ENCODE measurements at places on chromosomes 3 and 15.

GRCh38 chr3:4987538-4988296 is 8.5 kb downstream of the BHLHE40 start:
- DNase-seq = no peak

DNA sequence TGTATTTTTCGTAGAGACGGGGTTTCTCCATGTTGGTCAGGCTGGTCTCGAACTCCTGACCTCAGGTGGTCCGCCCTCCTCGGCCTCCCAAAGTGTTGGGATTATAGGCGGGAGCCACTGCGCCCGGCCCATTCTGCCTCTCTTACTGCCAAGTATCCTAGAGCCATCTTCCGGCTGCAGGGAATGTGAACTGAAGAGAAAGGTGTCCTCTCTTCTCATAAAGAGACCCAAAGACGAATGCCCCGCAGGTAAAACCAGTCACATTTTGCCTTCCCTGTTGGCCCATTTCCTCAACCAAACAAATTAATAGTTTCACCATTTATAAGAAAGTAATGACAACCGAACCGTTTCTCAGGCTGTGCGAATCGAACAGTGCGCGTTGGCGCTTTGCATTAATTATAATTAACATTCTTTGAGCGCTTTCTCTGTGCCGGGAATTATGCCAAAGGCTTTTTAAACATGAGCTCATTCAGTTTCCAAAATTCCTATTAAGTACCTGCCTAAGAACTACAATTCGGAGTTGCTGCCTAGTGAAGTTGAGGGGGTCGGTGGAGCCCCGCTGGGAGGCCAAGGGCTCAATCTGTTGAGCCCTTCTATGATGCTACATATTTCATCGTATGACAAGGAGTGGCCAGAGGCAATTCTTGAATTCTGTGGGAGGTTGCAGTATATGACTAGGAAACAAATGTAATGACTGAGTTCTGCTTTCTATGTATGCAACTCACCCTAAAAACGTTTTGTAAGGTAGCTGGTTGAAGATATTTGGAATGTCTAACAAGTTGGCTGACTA is 819 bp upstream of the RPL24 start:
- DNase-seq = no peak

DNA sequence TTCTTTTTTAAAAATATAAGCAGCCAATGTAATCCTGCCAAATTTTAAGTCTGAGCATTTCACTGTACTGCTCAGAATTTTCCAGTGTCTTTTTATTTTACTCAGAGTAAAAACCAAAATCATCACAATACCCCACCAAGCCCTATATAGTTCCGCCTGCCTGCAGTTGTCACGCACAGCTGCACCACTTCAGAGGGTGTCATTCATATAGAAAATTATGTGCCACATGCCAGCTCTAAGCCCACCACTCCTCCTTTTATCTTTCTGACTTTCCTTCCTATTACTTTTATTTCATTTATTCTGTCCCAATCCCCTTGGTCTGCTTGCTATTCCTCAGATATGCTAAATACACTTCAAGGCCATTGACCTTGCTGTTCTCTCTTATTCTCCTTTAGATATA is 233.1 kb upstream of the DPPA4 start:
- DNase-seq = no peak

GRCh38 chr15:31444844-31445243 is 118.2 kb downstream of the KLF13 start:
- DNase-seq = no peak

DNA sequence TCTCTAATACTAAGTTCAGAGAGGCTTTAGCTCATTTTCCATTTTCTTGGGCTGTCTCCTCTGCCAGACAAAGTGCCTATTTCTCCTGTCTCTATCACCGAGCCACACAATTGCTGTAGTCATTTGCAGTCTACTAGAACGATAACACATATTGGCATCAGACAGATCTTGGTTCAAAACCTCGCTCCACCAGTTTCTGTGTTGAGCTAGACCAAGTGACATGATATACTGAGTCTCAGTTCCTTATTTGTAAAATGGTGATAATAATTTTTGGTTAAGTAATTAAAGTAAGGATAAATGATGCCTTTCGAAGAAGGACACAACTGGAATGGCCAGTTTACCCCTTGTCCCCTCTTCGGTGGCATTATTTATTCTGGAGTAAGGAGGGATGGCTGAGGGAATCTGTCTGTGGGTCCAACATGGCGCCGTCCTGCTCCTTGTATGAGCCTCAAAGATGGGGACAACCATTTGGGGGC is 398 bp upstream of the RAB7A start:
- no peak for DNase-seq

GRCh38 chr3:31882431-31882830 is 98.6 kb downstream of the OSBPL10 start:
- no peak for DNase-seq

DNA sequence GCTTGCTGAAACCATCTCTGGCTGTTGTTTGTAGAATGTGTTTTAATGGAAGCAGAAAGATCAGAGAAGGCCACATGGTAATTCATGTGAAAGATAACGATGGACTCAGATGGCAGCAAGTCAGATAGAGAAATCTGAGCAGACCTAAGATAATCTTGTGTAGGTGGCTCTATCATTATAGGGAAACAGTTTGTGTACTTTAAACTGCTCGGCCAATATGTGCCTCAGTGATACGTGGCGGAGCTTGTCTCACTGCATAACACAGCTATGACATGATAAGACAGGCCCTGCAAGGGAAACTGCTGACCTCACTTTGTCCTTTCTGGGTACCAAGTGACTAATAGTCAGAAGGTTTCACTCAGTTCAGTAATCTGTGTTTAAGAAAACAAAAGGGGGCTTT is 51.0 kb downstream of the MME start:
- DNase-seq = no peak

DNA sequence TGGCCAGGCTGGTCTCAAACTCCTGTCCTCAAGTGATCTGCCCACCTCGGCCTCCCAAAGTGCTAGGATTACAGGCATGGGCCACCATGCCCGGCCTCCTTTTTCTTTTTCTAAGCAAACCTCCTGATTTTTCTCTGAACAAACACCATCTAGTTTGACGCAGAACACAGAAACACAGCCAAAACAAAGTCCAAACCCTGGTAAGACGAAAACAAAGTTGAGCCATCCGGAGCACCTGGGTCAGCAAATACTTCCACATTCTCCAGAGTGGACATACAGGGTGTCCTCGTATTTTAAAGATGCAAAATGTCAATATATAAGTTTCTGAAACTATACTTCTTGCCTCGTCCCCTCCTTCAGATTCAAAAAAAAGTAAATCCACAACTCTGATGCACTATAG is 635.1 kb upstream of the ADAMTS9 start:
- DNase-seq = no peak

DNA sequence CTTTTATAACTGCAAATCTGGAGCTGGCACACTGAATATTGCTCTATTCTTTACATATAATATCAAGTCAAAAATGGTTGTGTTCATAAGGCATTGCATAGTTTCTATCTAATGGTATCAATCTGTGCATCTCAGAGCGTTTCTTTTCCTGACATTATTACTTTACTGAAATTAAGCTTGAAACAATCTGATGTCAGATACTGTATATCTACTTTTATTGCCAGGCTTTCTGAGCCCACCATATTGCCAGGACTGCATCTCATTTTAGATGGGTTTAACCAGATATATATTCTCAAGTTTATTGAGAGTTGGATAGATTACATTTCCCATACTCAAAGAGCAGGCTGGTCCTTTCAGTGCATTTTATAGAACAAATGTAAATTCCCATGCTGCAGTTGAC is 122.7 kb upstream of the MEIS2 start:
- DNase-seq = no peak

- no peak for DNase-seq
Measured at GRCh38 chr15:66655997-66656396, 46.0 kb upstream of the SMAD6 start.

Data from stimulated activated CD4-positive, alpha-beta T cell treated with anti-CD3 and anti-CD28 coated beads, Interleukin-2, amount 100 ng/mL, for 48 hours (primary cell).